ENCODE measurements at places on chromosomes 3 and 15. TPM values are rescaled to one million over a fixed set of nuclear protein-coding genes. Genes with fewer than 3 reads are reported as not detected.

GRCh38 chr15:53648934-53649333 is 110.5 kb downstream of the WDR72 start:
- no peak for DNase-seq

GRCh38 chr3:168156479-168156878 is 60.8 kb upstream of the GOLIM4 start:
- no peak for DNase-seq

DNA sequence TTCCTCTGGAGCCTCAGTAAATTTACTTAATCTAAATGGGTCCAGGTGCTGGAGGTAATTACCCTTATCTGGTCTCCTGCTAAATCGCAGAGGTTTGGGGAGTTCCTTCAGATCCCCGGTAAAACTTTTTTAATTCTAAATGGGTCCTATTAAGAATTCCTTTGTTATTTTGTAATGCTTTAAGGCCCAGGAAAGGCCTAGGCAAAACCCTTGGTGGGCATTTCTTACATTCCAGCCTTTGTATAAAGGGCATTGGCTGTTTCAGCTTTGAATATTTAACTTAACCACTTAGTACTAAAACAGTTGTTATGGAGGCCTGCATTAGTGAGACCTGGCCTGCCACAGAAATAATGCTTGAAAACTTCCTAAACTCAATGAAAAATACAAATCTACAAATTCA is 14.9 kb upstream of the ZNF662 start:
- no peak for DNase-seq

DNA sequence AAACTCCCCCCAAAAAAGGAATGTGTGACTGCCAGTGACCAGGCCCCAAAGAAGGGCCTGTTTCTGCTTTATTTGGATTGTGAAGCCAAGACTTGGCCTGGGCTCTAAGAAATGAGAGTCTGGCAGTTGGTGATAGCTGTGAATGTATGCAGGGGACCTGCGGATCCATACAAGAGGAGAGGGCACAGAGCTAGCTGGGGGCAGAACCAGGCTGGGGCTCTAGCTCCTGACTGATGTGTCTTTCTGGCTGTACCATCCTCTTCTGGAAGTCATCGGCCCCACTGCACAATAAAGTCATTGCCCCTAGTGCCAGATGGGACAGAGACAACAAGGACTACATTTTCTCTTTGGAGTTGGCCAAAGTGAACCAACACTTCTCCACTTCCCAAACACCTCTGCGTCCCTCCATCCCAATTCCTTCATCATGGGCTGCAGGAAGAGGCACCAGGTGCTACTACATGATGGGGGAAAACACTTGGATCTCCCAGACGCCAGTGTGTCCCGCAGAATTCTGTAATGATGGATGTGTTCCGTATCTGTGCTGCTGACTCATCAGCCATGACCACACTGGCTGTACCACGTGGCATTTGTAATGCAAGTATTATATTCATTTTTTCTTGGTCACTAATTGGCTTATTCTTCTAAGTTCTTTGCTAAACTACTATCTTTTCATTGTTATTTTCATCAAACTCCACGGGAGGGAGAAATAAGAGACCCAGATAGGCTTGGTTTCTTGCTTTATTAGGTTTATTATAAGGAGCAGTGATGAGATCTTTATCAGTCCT is 1.7 kb upstream of the PLA2G4F start:
- peak; percentile 59 for DNase-seq

DNA sequence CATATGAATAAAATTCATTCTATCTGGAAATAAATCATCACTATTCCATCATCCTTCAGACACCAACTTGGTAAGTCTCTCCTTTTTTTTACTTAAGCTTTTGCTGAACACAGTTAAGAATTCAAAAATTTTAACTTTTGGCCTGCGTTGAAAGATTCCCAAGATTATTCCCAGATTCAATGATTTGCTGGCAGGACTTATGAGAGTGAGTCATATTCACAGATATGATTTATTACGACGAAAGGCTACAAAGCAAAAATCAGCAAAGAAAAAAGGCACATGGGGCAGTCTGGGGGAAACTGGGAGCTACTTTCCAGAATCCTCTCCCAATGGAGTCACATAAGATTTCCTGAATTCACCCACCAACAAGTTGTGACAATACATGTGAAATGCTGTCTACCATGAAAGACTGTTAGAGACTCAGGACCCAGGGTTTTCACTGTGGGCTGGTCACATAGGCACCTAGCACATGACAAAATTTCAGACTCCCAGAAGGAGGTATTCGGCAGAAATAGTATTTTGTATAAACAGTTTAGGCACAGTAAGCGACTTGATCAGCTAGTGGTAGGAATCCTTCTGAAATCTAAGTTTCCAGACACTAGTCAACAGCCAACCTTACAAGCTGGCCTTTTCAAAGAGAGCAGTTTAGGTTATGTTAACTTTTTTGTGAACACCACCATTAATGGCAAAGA is 82.1 kb downstream of the DLG1 start:
- no peak for DNase-seq

Gene VPS33B
- total RNA-seq: 6.8 TPM

GRCh38 chr15:82966671-82967071 is 14.2 kb upstream of the HOMER2 start:
- no peak for DNase-seq

Data from cardiac septum (tissue), 1 donor.